Activated CD4-positive, alpha-beta T cell treated with anti-CD3 and anti-CD28 coated beads, Interleukin-2, amount 50 U/mL, for 16 hours (primary cell): ENCODE measurements at places on chromosomes 1 and 21.

GRCh38 chr21:41170859-41171609 lies 3.1 kb downstream of the BACE2 start:
- no peak for DNase-seq

GRCh38 chr1:149940427-149940826 lies 3.7 kb upstream of the MTMR11 start:
- no peak for DNase-seq

DNA sequence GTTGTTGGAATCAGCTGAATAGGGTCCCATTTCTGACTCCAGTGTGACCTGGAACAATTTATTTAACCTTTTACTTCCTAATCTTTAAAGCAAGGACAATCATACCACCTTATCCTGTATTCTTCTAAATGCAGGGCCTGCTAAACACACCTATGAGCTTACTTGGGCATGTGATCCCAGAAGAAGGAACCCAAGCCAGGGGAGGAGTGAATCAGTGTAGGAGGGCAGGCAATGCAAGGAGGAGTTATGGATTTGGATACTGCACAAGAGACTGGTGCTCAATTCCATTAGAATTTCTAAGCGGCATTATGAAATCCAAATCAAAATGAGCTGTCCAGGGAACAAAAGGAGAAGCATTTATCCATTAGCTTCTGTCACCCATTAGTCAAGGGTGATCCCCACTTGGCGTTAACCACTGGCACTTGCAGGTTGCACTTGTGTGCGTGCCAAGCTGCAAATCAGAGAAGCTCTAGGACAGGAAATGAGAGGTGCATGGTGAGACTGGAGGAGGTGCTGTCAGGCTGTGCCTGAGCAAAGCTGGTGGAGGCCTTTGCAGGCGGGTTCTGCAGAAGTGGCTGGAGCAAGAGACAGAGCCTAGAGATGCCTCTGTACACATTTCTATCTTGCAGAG lies 297.2 kb upstream of the PLXNA2 start:
- peak; percentile 4 for DNase-seq

- peak; percentile 79 for DNase-seq
These were observed 8.8 kb downstream of the FCRLB start for GRCh38 chr1:161730050-161730564.

- peak; percentile 59 for DNase-seq
These were observed 39.5 kb upstream of the CR2 start for GRCh38 chr1:207414606-207415108.

GRCh38 chr21:44687671-44688070 lies 5.7 kb upstream of the KRTAP12-1 start:
- DNase-seq: no peak

GRCh38 chr1:34825455-34826091 lies 32.8 kb downstream of the GJA4 start:
- no peak for DNase-seq

- no peak for DNase-seq
These were observed 3.5 kb downstream of the GNAT2 start for GRCh38 chr1:109615879-109616278.

GRCh38 chr1:74790453-74790852 lies 57.5 kb downstream of the TYW3 start:
- no peak for DNase-seq

DNA sequence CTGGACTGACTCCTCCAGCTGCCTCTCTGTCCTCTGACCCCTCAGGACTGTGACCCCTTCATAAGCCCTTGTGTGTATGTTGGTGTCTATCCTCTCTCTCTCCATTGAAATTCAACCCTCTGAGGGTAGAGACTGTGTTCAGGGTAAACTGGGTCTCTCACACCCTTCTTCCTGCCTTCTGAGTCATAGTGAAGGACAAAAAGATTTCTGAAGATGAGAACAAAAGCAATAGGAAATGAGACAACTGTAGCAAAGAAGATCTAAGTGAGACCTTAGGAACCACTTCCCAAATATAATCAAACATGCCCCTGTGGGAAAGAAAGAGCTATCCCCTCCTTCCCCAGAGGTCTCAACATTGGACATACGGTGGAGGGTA lies 16.9 kb downstream of the NUAK2 start:
- no peak for DNase-seq

DNA sequence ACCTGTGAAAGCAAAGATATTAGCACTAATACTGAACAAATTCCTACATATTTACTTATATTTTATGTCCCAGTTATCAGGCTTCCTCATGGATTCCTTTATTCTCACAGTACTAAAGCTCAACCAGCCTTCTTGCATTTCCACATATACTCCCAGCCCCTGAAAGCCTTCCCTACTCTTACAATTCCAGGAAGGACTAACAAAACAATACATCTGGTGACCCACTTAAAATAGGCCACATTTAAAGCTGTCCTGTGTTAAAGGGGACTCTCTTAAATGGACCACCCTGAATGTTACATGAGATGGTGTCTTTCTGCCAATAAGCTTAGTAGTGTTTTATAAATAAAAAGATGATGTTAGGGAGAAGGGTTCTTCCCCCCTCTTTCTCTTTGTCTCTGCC lies 54.4 kb downstream of the NTMT2 start:
- no peak for DNase-seq

DNA sequence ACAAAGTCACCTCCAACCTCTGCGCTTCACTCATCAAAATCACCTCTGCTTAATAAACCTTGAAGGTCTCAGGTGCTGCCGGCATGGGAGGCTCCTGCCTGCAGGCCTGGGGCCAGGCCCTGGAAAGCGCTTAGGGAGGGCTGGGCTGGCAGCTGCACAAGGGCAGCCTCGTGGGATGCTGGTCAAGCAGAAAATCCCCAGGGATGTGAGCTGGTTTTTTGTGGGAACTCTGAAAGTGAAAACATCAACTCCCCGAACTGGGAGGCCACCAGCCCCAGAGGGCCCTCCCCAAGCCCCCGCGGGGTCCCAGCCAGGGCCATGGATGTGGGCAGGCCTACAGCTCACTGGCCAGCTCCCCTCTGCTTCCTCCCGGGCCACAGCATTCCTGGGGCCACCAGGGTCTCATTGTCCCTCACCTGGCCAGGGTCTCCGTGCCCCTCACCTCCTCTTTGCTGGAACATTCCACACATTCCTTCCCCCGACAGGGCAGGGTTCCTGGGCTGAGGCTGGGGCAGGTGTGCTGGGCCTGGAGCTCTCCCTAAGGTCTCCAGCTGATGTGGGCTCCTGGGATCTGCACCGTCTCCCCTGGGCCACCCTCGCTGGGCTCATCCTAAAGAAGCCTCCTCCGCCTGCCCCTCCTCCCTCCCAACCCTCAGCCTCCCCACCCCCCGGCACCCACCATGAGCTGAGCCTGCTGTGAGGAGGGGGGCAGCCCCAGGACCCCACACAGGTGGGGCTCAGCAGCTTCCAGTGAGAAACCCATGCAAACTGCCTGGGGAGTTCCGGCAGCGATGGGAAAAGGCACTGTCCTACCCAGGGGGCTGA lies 36.0 kb upstream of the POFUT2 start:
- DNase-seq: no peak

GRCh38 chr21:37534431-37534830 lies 167.9 kb downstream of the DYRK1A start:
- no peak for DNase-seq

DNA sequence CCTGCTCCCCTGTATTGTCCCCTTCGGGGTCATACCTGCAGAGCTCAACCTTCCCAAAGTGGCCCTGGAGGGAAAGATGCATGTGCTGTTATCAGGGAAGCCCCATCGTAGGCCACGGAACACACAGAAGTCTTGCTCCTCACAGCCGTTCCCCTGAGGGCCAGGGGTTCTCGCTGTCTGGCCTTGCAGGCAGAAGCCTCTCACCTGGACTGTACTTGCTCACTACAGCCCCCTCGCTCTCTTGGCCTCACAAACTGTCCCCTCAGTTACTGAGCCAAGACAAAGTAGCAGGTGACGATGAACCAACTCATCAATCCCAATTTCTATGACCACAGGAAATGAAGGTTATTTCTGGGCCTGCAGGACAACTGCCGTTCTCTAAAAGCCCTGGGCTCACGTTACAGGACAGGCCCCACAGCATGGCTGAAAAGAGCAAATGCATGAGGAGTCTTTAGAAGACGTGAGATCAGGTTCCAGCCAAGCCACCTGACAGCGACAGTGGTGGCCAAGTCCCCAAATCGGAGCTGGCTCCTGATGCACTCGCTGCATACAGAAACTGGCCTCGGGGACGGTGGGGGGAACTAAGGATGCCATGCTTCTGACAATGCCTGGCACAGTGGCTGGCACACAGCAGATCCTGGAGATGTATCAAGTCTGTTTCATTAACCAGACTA lies 95.0 kb downstream of the RAVER2 start:
- no peak for DNase-seq

GRCh38 chr1:227913764-227914721 lies 33.7 kb downstream of the WNT9A start:
- no peak for DNase-seq

GRCh38 chr1:89606227-89606980 lies 26.5 kb upstream of the LRRC8C start:
- DNase-seq: no peak

DNA sequence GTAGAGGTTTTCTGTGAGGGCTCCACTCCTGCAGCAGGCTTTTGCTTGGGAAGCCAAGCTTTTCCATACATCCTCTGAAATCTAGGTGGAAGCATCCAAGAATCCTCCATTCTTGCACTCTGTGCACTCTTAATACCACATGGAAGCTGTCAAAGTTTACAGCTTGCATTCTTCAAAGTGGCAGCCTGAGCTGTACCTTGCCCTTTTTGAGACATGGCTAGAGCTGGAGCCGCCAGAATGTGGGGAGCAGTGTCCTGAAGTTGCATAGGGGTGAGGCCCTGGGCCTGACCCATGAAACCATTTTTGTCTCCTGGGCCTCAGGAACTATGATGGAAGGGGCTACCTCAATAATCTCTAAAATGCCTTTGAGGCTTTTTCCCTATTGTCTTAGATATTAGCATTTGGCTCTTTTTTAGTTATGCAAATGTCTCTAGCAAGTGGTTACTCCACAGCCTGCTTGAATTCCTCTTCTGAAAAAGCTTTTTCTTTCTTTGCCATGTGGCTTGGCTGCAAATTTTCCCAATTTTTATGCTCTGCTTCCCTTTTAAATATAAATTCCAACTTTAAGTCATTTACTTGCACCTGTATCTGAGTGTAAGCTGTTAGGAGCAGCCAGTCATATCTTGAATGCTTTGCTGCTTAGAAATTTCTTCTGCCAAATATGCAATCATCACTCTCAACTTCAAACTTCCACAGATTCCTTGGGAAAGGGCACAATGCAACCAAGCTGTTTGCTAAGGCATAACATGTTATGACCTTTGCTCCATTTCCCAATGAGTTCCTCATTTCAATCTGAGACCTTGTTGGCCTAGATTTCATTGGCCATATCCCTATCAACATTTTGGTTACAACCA lies 92.1 kb upstream of the ARTN start:
- DNase-seq: no peak

GRCh38 chr21:32256873-32257620 lies 21.8 kb downstream of the MIS18A start:
- no peak for DNase-seq

GRCh38 chr1:53294567-53294966 lies 33.3 kb downstream of the LRP8 start:
- peak; percentile 71 for DNase-seq

DNA sequence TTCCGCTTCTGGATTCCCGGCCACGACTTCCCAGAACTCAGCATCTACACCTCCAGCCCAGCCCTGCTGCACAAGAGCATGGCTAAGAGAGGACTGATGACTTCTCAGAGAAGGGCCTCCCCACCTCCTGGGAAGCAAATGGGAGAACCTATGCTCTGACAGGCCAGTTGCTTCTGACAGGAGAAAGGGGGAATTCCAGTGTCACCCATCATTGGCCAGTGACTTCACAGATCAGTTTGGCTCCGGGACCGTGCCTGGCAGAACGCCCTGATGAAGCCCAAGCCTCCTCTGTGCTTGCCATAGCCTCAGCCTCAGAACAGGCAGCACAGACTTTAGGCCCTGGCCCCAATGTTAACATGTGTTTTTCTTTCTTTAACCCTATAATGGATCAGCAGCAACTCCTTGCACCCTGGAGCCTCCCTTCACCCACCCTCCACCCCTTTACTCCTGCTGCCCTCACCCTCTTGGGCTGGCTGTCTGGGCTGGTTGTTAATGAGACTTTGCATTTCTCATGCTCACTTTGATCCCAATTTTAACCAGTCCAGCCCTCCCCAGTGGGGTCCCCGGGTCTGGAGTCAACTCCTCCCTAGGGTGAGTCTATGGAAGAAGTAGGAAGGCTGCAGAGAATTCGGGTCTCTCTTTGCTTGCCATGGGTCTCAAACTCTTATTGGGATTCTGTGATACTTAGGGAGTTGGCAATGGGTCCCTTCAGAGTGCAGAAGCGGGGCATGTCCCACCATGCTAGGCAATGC lies 42.7 kb upstream of the SLC30A1 start:
- no peak for DNase-seq

GRCh38 chr1:156421939-156422601 lies 53.1 kb downstream of the RHBG start:
- DNase-seq: no peak

- no peak for DNase-seq
These were observed 26.2 kb downstream of the MAGI3 start for GRCh38 chr1:113416496-113416895.

DNA sequence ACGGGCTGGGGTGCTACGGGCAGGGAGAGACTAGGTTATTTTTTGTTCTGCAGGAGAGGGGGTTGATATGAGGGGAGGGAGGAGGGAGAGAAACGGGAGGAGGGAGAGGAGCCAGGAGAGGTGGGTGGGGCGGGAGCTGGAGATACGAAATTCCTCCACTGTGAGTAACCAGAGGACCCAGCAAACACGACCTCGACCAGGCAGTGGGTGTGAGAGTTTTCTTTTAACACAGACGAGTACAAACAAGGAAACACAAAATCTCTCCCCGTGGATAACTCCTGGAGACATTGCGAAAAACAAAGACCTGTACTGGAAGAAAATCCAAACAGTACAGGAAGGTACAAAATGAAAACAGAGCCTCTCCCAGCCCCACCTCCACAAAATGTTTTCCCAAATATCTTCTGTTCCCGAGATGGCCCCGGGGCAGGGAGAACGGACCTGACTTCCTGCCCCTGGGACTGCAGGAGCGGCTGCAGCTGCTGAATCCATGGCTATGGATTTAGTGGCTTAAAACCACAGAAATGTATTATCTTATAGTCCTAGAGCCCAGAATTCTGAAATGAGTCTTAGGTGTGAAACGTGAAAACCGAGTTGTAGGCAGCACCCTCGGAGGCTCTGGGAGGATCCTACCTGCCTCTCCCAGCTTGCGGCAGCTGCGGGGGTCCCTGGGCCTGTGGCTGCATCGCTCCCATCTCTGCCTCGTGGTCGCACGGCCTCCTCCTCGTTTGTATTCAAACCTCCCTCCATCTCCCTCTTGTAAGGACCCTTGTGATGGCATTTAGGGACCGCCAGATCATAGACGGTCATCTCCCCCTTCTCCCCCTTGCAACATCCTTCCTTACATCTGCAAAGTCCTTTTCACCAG lies 82.2 kb downstream of the RIPK4 start:
- no peak for DNase-seq
